C1 segment of cervical spinal cord (tissue), 14 donors: ENCODE measurements at places on chromosomes 2 and 18.

DNA sequence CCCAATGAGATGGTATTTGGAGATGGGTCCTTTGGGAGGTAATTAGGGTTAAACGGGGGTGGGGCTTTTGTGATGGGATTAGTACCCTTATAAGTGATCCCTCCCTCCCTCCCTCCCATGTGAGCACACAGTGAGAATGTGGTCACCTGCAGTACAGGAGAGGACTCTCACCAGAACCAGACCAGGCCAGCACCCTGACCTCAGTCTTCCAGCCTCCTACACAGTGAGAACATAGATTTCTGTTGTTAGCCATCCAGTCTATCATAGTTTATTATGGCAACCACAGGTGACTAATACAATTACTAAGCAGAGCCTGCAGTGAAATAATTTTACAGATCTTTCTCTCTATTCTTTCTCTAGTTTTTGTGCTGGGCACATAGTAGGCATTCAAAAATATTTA is 137.7 kb upstream of the PKDCC start:
- DNase-seq = no peak

- no peak for DNase-seq
Observed at GRCh38 chr2:224518806-224519580, 66.2 kb downstream of the CUL3 start.

- DNase-seq = no peak
Observed at GRCh38 chr2:109432421-109432820, 181.3 kb downstream of the SEPTIN10 start.

DNA sequence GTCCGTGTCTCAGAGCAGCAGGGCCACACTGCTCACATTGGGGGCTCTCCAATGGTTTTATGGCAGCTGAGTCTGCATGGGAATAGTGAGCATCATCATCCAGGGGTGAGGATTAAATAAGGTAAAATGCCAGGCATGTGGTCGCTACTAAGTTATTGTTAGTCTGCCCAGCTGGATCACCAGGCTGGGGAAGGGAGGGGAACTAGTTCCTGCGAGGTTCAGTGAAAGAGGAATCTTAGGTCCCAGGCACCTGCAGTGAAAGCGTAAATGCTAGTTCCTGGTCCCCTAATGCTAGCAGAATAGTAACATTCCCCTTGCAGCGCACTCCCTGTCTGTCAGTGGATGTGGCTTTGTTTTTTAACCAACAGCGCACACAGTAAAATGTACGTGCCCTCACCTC is 60.1 kb downstream of the ARHGEF4 start:
- DNase-seq = no peak

DNA sequence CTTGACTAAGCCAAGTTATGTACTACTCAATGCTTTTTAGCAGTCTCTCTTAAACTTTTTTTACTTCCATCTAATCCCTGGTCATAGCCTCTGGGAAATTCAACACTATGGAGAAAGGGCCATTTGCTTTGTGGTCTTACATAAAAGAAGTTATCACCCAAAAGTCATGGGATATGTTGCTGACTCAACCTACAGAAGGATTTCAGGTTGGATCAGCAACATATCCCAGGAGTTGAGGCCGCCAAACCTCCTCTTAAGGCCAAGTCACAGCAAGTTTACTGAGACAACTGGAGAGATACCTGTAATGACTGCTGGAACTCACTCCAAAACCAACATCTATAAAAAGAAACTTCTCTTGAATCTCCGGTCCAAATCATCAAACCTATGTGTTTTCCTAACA is 141.1 kb downstream of the IRS1 start:
- no peak for DNase-seq

- no peak for DNase-seq
Observed at GRCh38 chr2:191676790-191677645, 918 bp upstream of the NABP1 start.

GRCh38 chr2:106812383-106812782 is 73.6 kb downstream of the ST6GAL2 start:
- DNase-seq = no peak

- DNase-seq = no peak
Observed at GRCh38 chr18:44054514-44054913, 626.2 kb upstream of the SETBP1 start.

- DNase-seq = no peak
Observed at GRCh38 chr2:182208421-182208820, 218.4 kb downstream of the PDE1A start.
